Activated naive CD4-positive, alpha-beta T cell treated with Interleukin-2 at 50 U/mL for 16 hours (primary cell): ENCODE measurements at places on chromosomes 7 and 10.

DNA sequence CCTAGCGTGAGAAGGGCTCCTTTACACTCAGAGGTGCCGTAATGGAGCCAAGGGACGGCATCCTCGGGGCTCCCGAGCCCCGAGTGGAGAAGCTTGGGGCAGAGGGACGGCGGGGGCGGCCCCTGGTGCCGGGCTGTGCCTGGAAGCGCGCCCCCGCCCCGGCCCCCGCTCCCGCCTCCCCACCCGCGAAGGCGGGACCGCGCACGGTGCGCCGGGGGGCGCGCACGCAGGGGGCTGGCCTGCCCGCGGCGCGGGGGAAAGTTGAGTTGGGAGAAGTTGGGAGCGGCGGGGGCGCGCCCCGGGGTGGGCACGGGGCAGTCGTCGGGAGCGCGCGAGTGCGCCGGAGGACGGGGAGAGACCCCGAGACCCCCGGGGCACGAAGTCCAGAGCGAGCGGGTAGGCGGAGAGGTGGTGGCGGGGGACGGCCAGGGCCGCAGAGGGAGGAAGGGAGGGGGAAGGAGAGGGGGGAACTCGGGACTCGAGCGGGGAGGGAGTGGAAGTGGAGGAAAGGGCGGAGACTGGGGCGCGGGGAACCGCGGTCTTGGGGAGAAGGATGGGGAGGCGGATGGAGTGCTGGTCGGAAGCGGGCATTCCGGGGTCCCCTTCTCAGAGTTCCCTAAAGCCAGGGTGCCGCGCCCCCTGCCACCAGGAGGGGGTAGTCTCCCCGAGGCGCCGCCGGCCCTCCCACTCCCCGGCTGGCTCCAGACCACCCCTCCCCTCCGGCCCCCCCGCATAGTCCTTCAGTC lies at the start of gene SLC4A2:
TSS of gene SLC4A2 (plus strand) at position 223 of the 746 bp plus-strand sequence. CDS start 2,399 bp downstream, outside the sequence.
- DNase-seq: peak; percentile 73

DNA sequence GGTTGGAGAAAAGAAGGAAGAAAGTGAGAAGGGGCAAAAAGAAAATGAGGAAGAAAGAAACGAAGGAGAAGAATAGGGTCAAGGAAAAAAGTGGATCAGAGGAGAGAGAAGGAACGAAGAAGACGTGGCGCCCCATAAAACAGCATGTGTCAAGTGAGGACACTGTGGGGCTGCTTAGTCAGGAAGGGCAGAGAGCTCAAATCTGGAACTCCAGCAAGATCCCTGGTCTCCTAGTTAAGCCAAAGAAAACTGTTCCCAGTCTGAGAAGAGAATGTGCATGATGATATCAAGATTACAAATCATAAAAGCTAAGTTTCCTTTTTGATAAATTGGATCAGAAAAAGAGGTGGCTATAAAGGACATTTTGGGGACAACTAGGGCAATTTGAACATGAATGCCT lies 33.0 kb downstream of the CREB3L2 start:
- DNase-seq: no peak

DNA sequence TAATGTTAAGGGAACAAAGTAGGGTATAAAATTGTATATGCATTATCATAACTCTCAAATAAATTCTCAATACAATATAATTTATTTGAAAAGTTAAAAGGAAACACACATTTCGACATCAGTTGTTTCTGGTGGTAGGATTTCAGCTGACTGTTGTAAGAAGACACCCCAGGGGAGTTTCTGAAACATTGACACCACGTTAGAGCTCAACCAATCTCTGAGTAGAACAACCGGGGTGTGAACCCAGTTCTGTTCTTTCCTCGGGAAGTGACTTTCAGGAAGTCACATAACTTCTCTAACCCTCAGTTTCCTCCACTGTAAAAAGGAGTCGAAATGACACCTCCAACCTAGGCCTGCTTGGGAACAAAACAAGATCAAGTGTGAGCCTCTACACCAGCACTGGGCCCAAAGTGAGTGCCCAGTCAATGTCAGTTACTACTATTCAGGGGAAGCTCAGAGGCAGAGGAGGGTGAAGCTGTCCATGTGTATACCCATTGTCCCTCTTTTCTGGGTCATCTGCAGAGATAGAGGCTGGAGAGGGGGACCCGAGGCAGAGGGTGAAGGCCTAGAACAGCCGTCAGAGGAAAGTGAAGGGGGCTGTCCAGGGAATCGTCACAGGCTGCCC lies 67.1 kb downstream of the AOAH start:
- no peak for DNase-seq

- DNase-seq: no peak
Measured at GRCh38 chr10:96988426-96988825, 156.3 kb downstream of the LCOR start.

- no peak for DNase-seq
Measured at GRCh38 chr7:137994216-137994615, 7.7 kb downstream of the CREB3L2 start.
